ENCODE measurements at places on chromosomes 4 and X. TPM values are rescaled to one million over a fixed set of nuclear protein-coding genes. Genes with fewer than 3 reads are reported as not detected.

FGFR3 gene
- 104 TPM for total RNA-seq

CENPE gene
- 2.2 TPM for total RNA-seq

S100P gene
- total RNA-seq: 33.4 TPM

USP17L21 gene
- not detected for total RNA-seq

CSAG1 gene
- not detected for total RNA-seq

FAM13A gene
- total RNA-seq: 43.8 TPM

TLR1 gene
- 16.6 TPM for total RNA-seq

ABCG2 gene
- 3.5 TPM for total RNA-seq
